CD4-positive, alpha-beta T cell treated with Interleukin-2 at 100 ng/mL for 4 hours (primary cell): ENCODE measurements at places on chromosomes 6 and 20.

DNA sequence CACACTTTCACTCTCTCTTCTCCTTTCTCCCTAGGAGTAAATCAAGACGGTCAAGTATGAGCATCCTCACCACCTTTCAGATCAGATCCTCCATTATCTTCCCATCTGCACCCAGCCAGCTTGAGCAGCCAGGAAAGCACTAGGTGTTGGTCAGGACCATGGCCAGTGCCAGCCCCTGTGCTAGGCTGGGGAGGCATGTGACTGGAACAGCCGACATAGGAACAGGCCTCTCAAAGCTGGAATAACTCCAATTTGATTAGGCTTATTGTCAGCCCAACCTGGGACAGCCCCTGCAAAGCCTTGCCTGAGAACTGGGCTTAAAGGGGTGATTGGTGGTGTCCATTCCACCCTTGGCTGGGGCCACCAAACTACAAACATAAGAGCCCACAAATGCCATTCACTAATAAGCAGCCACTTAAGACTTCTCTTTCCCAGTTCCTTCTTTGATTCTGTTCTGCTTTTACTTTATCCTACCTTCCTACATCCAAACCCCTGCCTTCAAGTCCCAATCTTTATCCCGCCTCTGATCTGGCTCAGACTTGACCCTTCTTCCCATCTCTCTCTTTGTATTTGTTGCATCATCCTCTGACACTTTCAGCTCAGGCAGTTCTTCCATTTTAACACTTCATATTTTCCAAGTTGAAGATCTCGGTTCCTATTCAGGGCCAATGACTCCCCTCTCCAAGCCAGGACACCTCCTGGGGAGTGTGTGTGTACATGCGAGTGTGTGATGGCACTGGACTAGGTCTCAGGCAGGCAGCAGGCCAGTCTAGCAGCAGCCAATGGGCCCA lies 4.5 kb upstream of the TREM2 start:
- no peak for DNase-seq

GRCh38 chr6:6678185-6678671 lies 89.7 kb downstream of the LY86 start:
- no peak for DNase-seq

DNA sequence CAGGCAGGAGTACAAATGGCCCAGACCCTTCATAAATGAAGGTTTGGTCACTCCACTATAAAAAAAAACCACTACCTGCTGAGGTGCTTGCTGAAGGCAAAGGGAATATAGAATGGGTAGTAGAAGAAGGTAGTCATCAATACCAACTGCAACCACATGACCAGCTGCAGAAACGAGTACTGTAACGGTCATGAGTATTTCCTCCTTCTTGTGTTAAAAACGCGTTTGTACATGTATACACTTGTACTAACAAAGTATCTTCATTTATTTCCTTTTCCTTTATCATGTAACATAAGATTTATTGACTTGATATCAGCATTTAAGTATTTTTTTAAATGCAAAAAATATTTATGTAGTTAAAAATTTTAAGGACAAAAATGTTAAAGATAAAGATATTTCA lies 238.6 kb downstream of the TFAP2B start:
- no peak for DNase-seq

GRCh38 chr6:139640921-139641320 lies 266.5 kb upstream of the CITED2 start:
- DNase-seq = no peak

DNA sequence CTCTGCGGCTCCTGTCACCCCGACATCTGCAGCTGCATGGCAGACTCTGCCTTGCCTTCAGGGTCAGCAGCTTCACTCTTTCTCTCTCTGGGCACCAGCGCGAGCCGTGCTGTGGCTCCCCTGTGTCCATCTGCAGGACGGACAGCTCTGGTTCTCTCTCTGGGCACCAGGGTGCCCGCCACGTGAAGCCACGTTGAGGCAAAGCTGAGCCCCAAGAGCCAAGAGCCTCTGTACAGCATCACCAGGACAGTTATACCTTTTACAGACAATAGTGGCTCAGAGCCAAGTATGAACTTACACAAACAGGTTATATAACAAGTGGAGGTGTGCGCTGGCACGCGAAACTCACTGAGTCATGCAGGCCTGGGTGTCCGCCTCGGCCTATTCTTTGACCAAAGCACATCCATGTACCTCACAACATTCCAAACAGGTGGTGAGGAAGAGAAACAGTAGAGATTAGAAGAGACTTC lies 50.8 kb downstream of the FAM50B start:
- no peak for DNase-seq

GRCh38 chr20:17616480-17617211 lies 46.8 kb downstream of the DSTN start:
- DNase-seq = no peak

DNA sequence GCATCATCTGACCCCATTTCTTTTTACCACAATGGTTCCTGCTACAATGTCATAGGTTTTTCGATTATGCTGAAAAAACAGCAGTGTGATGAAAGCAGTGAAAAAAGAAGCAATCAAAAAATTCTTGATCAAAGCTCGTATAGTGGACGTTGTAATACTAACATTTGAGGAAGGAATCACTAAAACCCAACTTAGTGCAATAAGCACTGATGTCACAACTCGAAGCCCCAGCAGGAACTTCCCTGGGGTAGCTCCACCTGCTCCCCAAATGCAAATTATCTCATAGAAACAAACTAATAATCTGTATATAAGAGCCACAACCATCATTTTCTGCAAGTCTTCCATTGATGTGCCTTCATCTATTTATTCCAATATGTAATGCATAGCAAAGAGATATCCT lies 285.6 kb upstream of the SGK1 start:
- no peak for DNase-seq

- no peak for DNase-seq
These were observed 10.8 kb downstream of the MMP24OS start for GRCh38 chr20:35267092-35267491.

DNA sequence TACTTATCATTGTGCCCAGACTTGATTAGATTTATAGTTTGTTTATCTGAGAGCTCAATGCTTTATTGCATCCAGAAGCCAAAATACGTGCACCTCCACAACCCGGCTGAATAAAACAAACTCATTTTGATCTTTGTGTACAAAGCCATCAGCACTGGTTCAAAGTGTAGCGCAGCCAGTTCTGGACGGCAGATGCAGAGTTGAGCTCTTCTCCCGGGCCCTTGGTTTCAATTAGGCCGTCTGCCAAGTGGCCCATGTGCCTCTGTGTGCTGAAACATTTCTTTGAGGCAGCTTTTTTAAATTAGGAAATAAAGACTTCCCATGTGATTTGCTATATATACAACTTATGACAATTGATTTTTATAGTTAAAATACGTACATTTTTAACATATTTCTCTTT lies 96.2 kb upstream of the RSPO3 start:
- no peak for DNase-seq

DNA sequence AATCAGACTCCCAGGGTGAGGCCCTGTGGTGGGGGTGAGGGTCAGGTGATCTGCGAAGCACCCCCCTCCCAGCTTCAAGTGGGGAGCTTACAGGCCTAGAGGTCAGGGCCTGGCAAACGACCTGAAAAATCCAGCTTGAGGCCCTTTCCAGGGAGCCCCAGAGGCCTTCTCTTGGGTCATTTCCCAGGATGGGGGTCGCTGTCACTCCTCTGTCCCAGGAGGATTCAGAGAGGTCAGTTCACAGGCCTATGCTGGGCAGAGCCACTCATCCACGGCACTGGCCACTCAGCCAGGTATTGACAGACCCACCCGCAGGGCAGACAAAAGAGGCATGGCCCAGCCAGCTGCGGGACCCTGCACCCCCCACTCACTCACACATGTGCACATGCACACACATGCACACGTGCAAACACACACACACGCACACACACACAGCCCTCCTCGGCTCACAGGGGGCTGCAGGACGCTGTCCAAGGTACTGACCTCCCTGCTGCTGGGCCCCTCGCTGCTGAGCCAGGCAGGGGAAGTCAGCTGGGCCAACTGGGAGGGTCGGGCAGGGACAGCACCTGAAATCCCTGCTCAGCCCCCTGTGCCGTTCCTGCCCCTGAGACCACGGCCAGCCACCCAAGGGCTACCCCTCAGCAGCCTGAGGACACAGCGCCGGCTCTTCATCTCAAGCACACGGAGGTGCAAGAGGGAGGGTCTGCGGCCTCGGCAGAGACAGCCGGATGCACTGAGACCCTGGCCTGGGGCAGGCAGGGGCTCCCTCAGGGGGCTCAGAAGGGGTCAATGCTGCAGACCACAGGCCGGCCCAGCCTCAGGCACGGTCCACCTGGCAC lies 113.8 kb downstream of the TAF4 start:
- no peak for DNase-seq

GRCh38 chr20:251354-251753 lies 6.2 kb upstream of the DEFB132 start:
- DNase-seq = no peak

DNA sequence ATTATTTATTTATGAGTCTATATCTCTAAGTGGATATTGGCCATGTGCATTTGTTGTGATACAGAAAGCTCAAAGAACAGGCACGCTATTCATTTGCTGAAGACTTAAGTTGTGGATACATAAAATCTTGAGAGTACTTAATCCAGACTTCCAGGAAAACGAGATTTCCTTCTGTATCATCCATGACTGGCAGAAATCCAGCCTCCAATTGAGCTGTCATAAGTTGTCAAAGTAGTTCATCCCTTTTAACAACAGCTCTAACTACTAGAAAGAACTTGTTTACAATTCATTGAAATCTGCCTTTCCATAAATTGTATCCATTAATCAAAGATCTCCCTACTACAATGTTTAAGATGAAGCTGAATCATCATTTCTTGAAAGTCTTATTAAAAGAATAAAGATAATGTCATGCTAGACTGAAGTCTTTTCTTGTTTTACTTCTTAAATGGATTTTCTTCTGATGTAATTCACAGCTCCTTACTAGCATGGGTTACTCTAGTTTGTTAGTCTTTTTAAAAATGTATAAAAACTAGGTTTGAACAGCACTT lies 447.3 kb upstream of the CITED2 start:
- no peak for DNase-seq

- no peak for DNase-seq
These were observed 12.3 kb downstream of the FAM50B start for GRCh38 chr6:3861424-3861823.

DNA sequence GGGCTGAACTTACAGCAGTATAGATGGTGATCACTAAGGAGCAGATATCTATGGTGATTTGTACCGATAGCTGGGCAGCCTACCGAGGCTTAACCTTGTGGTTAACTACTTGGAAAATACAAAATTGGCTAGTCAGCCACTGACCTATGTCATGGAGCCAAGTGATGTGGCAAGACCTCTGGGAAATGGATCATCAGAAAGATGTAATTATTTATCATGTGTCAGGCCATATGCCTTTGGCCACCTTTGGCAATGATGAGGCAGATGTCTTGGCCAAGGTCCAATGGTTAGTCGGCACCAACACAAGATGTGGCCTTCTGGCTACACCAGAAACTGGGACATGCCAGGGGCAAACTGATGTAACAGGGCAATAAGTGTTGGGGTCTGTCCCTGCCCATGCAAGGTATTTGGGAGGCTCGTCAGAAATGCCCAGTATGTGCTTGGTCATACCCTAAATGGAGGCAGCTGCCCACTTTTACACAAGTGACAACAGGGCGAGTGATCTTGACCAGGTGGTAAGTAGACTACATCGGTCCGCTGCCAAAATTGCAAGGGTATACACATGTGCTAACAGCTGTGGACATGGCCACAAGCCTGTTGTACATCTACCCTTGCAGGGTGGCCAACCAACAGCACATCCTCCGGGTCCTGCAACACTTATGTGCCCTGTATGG lies 30.1 kb downstream of the HDDC2 start:
- no peak for DNase-seq

DNA sequence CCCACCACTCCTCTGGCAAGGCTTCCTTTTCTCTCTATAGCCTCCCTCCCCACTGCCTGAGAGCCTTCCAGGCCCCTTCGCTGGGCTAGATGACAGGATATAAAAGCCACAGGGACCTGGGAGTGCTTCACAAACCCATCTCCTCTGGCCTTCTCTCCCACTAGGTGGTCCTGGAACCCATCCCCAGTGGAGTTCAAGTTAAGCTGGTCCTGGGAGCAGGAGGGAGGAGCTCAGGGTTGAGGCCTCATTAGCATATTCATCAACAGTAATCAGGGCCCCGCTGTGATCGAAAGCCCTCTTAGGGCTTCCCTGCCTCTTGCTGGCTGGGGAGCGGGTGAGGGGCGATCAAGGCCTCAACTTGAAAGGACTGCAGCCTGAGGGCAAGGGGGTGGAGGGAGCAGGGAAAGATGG lies 9.1 kb downstream of the EBF4 start:
- no peak for DNase-seq

GRCh38 chr6:35094183-35094582 lies 47.0 kb downstream of the TCP11 start:
- DNase-seq = no peak

DNA sequence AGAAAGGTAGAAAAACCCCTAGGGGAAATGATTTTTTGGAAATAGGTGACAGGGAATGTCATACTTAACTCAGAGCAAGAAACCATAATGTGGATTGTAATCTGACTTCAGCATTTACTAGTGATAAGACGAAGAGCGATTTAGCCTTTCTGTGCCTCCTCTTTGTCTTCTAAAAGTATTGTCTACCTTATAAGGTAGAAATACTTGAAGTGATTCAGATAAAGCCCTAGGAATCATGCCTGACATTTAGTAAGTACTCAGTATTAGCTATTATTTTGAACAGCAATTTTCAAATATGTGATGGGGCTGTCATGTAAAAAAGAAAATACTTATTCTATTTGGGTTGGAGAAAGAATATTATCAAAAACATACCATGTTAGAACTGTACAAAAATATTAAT lies 525.9 kb upstream of the EYS start:
- DNase-seq = no peak

- no peak for DNase-seq
These were observed 93.1 kb upstream of the HEY2 start for GRCh38 chr6:125656287-125656870.

DNA sequence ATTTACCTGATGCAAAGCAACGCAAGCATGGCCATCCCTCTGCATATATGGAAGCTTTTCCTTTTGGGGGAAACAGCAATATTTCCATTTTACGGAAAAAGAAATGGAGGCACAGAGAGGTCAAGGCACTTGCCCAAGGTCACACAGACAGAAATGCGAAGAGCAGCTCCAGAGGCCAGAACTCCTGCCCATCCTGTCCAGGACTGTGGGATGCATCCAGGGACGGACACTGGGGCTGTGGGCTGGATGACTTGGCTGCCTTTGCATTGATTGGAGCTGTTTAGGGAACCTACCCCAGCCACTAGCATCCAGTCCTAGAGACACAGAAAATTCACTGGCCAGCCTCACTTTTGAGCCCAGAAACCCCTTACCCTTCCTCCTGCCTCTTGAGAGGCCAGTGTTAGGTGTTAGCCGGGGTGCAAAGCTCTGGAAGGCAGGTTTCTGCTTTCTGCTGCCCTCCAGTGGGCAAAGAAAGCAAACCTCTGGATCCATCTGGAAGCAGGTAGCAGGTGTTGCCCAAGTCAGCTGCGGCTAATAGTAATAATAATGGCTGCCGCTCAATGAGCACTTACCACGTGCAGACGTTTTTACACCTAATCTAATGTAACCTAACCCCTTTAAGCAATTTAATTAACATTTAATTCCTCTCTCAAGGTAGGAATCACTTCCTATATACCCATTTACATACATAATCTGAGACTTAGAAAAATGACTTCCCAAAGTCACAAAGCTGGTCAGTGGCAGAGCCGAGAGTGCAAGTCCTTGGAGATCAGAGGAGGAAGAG lies 31.7 kb upstream of the CCN5 start:
- DNase-seq = peak; percentile 79
